ENCODE measurements at places on chromosomes 4 and X. TPM values are rescaled to one million over a fixed set of nuclear protein-coding genes. Genes with fewer than 3 reads are reported as not detected.

GABRE gene
- total RNA-seq = 1,253 TPM

TAF7L gene
- not detected for total RNA-seq

- no peaks in the 10 kb centered on the region for H3K36me3 ChIP-seq
- no peak overlapping the region for H3K4me3 ChIP-seq
- no peak for DNase-seq
- H3K27ac ChIP-seq = no peak overlapping the region
These were observed 2.5 kb downstream of the BEX1 start for GRCh38 chrX:103061486-103061885.

DNA sequence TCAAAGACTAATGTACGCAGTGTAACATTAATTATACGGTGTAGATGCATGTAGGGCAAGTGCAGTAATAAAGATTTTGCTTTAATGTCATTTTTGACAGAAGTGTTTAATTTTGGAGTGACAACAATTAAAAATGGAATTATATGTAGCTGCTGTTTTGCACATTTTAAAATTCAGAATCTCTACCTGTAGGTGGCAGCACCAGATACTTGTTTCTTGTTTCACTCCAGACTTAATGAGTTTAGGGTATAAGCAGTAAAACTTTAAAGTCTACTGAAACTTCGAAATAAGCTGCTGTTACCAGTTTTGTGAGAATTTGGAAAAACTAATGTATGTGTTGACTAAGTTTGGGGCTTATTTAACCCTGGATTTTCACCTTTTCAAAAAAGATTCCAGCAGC lies 144.9 kb downstream of the POLA1 start:
- DNase-seq = no peak
- H3K27ac ChIP-seq = no peak overlapping the region
- H3K4me3 ChIP-seq = no peak overlapping the region
- H3K36me3 ChIP-seq = no peaks in the 10 kb centered on the region

- no peak for DNase-seq
- H3K27ac ChIP-seq = no peak overlapping the region
- no peaks in the 10 kb centered on the region for H3K27me3 ChIP-seq
These were observed 126.4 kb downstream of the SH3KBP1 start for GRCh38 chrX:19760841-19761512.

GRCh38 chrX:39966176-39966575 lies 131.6 kb downstream of the BCOR start:
- H3K36me3 ChIP-seq = no peaks in the 10 kb centered on the region
- no peak overlapping the region for H3K4me3 ChIP-seq
- H3K4me1 ChIP-seq = no peaks in the 10 kb centered on the region
- no peak overlapping the region for H3K27ac ChIP-seq
- DNase-seq = no peak
- no peaks in the 10 kb centered on the region for H3K27me3 ChIP-seq
